ENCODE measurements at places on chromosomes 7 and 10. TPM values are rescaled to one million over a fixed set of nuclear protein-coding genes. Genes with fewer than 3 reads are reported as not detected.

Gene EPO
- not detected for total RNA-seq

Gene RAB19
- total RNA-seq = not detected

Gene PRSS37
- not detected for total RNA-seq

Gene ATP6V0A4
- total RNA-seq = 21.8 TPM

Gene SFRP4
- total RNA-seq = not detected

Gene MTG1
- total RNA-seq = 25.8 TPM

Gene VGF
- total RNA-seq = 2.5 TPM

Gene NPFFR1
- total RNA-seq = not detected

Gene SMKR1
- not detected for total RNA-seq

Gene FRMD4A
- 26.8 TPM for total RNA-seq

Gene KIF11
- 15.1 TPM for total RNA-seq

Gene AKR1C1
- total RNA-seq = 1.1 TPM

Gene FOXI2
- not detected for total RNA-seq

Gene GJD4
- total RNA-seq = not detected

Gene INHBA
- total RNA-seq = 1.1 TPM

Gene HIF1AN
- 9.3 TPM for total RNA-seq

Gene MYO1G
- total RNA-seq = under 0.01 TPM

Gene IL6
- total RNA-seq = 14.5 TPM

Gene SPDYE11
- not detected for total RNA-seq

Gene IGF2BP3
- total RNA-seq = 86.3 TPM

Gene ASAH2B
- 3.4 TPM for total RNA-seq

Gene SORCS3
- not detected for total RNA-seq

Gene ZNF804B
- total RNA-seq = not detected

Gene RPA3
- 45.6 TPM for total RNA-seq

Gene PITX3
- not detected for total RNA-seq

Gene STOX1
- total RNA-seq = 0.34 TPM

Gene NUTM2A
- total RNA-seq = 0.33 TPM

Gene NUTM2B
- total RNA-seq = 0.33 TPM

Gene TLX1
- total RNA-seq = not detected

Gene STEAP1B
- total RNA-seq = 23.9 TPM

Gene MARCHF5
- 12.7 TPM for total RNA-seq

Gene SFTPA1
- total RNA-seq = not detected

Gene METTL27
- not detected for total RNA-seq

Gene GTPBP10
- total RNA-seq = 16.5 TPM

Gene ANKRD1
- total RNA-seq = not detected

Gene ITGA8
- total RNA-seq = under 0.01 TPM

Gene GIMAP4
- total RNA-seq = not detected

Gene TMEM229A
- total RNA-seq = not detected

Gene CCT6A
- 292 TPM for total RNA-seq

Gene PPP1R9A
- total RNA-seq = 1.00 TPM

Gene GRM3
- not detected for total RNA-seq

Gene ARHGEF5
- total RNA-seq = 1.5 TPM

Gene PON3
- 1.8 TPM for total RNA-seq

Gene INSYN2A
- not detected for total RNA-seq

Gene NKX2-3
- total RNA-seq = not detected

Gene PLAC9
- total RNA-seq = 4.2 TPM

Gene ACTL6B
- total RNA-seq = not detected

Gene XRCC2
- total RNA-seq = 6.7 TPM

Gene TACR2
- 0.33 TPM for total RNA-seq

Gene CRHR2
- not detected for total RNA-seq

Gene COX15
- total RNA-seq = 68.0 TPM

Gene ASB13
- 36.3 TPM for total RNA-seq

All from melanocyte of skin (primary cell).